ENCODE measurements at places on chromosomes 12 and 14.

DNA sequence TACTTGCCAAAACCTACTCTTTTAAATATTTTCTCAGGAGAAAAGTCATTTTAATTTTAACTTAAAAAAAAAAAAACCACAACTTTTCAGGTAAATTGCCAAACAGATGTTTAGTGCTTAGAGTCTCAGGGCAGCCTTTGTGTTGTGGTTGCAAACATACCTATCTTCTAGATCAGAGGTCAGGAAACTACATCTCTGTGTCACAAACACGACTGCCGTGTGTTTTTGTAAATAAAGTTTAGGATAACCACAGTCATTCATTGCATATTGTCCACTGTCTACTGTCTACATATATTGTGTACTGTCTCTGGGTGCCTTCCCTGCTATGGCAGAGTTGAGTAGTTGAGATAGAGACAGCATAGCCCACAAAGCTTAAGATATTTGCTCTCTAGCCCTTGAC lies 48.9 kb downstream of the DYRK2 start:
- DNase-seq, result no peak

- no peak for DNase-seq
Measured at GRCh38 chr12:46084666-46085631, 94.6 kb upstream of the SCAF11 start.

- DNase-seq, result no peak
Measured at GRCh38 chr12:38691164-38691563, 214.2 kb downstream of the CPNE8 start.

DNA sequence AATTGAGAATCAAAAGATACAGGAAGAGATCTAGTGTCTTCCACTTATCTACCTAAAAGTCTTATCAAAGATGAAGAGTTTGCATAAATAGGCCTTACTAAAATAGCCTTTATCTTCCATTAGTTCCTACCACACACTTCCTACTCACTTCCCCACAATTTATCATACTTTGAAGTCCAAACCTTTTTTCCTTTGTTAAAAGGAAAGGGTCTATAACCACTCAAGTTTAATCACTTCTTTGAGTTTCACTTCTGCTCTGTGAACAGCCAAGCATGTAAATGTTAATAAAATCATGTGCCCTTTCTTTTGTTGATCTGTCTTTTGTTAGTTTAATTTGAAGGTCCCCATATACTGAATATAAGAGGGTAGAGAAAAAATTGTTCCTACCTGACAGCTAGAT lies 114.5 kb downstream of the PHLDA1 start:
- no peak for DNase-seq

GRCh38 chr14:49464885-49465284 lies 121.3 kb downstream of the RPS29 start:
- DNase-seq, result no peak

- no peak for DNase-seq
Measured at GRCh38 chr12:21336656-21337055, 1.9 kb upstream of the SLCO1A2 start.

DNA sequence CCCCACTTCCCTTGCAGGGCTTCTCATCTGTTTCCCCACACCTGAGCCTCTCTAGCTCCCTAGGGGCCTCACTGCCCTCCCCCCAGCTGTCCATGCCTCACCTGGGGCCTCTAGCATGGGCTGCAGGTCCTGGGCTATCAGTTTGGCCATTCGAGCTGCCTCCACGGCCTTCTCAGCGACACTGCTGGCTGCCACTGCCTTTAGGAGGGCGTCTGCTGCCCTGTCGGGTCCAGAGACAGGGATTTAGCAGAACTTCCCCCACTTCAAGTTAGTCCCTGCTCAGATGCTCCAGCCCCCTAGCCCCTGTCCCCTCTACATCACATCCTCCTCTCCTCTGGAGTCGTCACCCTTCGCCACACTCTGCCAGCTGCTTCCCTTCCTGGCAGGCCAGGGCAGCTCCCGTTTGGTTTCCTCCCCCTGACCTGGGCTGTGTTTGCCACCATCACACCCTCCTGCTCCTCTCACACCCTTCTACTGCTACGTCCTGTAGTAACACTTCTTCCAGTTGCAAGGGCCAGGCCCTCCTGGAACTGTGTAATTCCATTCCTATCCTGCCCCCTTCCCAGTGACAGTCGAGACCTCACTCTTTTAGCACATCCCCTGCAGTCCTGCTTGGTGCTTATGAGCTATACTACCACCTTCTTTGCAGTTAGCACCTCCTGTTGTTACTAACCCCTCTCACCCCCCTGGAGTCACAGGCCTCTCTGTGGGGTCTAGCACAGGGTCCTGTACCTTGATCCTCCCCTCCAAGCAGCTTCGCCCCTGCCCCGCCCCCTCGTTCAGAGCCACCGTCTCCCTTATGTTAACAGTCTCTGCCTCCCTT lies 4.3 kb upstream of the AP1G2 start:
- no peak for DNase-seq

- no peak for DNase-seq
Measured at GRCh38 chr12:128356547-128356946, 89.6 kb downstream of the TMEM132C start.

DNA sequence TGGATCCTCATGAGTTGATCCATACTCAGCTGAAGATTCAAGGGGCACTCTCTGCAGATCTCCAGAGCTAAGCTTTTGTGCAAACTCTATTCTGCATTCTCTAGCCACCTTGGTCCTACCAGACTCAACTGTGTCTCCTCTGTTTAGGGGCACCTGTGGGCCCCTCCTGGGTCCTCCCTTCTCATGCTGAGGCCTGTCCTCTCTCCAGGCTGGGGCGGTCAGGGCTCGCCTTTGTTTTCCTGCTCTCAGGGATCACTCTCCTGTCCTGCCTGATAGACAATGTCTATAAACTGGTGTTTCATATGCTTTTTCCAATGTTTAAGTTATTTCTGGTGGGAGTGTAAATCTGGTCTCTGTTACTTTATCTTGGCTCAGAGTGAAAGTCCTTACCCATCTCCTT lies 11.6 kb upstream of the KIF26A start:
- DNase-seq, result no peak

DNA sequence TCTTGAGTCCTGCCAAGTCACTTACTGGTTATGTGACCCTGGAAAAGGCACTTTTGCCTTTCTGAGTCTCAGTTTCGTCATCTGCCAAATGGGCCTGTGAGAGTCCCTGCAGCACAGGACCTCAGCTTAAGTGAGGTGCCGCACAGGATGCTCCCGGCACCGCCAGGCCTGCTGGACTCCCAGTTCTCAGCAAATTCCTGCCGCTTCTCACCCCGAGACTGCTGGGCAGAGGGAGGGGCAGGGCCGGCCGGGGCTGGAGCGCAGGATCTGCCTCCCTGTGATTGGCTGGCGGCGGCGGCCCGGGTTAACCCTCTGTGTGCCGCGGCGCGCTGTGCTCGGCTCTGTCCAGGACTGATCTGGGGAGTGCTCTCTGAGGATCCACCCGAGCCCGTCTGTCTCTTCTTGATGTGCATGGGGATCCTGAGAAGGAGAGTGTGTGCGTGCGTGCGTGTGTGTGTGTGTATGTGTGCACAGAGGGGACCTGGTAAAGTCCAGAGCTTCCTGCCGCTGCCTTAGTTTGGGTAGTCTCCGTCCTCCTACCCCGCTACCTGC lies 8.6 kb downstream of the SETD1B start:
- no peak for DNase-seq

- DNase-seq, result no peak
Measured at GRCh38 chr14:56474419-56475022, 105.1 kb upstream of the TMEM260 start.

- no peak for DNase-seq
Measured at GRCh38 chr12:118472940-118473339, 96.6 kb downstream of the SUDS3 start.

DNA sequence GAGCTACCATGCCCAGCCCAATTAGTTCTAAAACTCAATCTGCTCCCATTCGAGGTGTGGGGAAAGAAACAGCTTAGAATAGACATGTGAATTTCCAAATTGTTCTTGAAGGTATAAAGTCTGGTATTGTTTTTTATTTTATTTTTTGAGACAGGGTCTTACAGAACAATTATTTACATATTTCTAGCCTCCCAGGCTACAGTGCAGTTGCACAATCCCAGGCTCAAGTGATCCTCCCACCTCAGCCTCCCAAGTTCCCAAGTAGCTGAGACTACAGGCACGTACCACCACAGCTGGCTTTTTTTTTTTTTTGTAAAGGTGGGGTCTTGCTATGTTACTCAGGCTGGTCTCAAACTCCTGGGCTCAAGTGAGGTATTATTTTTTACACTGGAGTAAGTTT lies 6.3 kb downstream of the SLC11A2 start:
- no peak for DNase-seq

DNA sequence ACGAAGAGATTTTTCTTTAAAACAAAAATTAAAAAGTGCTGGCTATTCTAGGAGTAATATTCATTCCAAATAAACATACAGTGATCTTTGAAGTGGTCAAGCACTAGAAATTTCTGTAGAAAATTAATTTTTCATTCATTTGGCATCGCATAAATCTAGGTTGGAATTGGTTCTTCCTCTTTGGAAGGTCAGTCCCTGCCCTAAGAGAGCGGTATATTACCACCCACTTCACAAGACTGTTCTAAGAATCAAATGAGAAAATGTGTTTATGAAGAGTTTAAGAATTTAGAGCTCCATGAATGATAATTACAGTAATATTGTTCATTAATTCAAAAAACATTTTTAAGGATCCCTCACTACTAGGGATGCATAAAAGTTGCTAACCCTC lies 444 bp upstream of the GEMIN2 start:
- no peak for DNase-seq

- DNase-seq, result no peak
Measured at GRCh38 chr12:31000751-31001150, 72.9 kb upstream of the DDX11 start.

DNA sequence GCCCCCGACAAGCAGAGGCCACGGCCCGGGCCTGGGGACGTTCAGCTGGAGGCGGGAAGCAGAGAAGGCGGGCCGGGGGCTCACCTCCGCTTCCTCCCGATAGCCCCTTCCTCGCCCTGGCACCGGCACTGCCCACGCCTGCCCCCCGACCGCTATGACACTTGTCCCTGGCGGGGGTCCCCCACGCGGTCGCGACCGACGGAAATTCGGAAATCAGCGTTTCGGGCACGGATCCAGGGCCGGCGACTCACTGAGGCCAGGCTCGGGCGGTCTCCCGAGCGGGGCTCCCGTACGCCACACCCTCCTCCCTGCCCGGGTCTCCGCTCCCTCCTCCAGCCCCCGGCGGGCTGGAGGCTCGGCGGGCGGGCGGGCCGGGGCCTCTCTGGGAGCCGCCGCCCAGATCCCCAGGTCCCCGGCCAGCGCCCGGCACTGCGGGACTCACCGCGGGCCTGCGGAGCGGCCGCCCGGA lies 581 bp downstream of the PITPNM2 start:
- DNase-seq, result no peak

DNA sequence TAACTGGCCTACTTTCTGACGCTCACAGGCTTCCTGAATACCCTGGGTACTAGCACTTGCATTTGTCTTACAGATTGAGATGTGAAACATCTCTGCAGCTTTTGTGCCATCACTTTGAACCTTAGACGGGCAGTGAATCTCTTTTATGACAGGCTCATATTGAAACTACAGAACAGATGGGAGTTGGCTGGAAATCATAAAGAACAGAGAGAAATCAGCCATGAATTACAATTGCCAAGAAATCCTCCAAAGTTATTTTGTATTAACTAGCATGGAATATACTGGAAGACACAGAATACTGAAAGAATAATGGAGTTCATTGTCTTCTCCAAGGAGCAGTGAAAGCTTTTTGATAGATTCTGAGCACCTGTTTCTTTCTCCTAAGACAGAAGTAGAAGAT lies 32.7 kb downstream of the MYF5 start:
- no peak for DNase-seq

DNA sequence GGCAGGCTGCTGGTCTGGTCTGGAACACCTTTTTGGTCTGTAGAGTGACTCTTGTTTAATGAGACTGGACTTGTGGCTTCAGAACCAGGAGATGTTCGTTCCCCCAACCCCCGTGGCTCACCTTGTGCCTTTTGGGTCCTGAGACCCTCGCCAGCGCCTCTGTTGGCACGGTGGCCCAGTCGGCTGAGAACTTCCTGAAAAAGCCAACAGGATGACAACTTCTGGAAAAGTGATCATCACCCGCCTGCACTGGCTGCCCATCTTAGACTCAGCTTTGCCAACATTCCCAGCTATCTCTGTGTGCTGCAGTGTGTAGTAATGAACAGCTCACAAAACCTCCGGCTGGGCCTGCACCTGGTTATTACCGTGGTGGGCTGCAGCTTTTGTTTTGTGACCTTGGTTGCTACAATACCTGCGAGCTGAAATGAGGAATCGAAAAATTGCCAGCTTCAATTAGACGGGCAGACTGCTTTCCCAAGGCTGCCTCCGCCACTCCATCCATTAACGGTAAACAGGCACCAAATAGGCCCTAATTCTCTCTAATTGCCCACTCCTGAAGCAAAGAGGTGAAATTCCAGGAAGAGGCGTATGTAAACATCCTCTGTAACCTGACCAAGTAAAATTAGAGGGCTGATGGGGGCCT lies 16.0 kb downstream of the MEG3 start:
- no peak for DNase-seq

GRCh38 chr12:93819050-93819491 lies 141.9 kb downstream of the CRADD start:
- DNase-seq, result no peak

DNA sequence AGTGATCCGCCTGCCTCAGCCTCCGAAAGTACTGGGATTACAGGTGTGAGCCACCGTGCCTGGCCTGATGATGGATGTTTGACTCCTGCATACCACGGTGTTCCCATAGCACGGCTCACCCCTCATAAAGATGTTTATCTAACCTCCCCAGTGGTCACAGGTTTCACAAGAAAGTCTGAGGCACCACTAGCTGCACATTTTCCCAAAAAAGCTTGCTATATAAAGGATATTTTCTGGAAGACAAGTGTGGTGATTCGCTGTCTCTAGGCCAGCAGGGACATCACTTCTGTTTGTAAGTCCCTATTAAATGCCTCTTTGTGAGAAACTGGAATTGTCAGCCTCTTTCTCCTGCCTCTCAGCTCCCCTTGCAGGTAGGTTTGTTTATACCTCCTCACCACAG lies 18.3 kb downstream of the PLEK2 start:
- DNase-seq, result no peak

- no peak for DNase-seq
Measured at GRCh38 chr14:65382586-65382985, 29.9 kb upstream of the FUT8 start.

DNA sequence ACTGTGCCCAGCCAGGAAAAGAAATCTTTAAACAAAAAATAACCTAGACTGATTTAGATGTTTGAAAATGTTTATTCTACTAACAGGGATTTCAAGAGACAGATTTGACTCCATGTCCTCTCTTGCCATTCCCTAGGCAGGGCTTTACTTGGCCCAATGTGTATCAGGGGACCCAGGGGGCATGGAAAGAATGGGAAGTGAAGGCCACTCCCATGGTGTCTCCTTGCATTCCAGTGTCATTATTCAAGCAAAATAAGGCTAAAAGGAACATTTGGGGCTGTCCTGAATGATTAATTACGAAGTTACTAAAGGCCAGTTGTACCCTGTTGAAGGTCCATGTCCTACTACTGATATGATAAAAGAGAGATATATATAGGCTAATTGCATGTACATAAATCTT lies 151.9 kb upstream of the ATF7IP start:
- DNase-seq, result no peak

GRCh38 chr12:24751181-24751580 lies 197.7 kb downstream of the BCAT1 start:
- DNase-seq, result no peak

- no peak for DNase-seq
Measured at GRCh38 chr14:105881021-105881930, 354.9 kb downstream of the TMEM121 start.
